ENCODE measurements at places on chromosomes 5 and 9.

DNA sequence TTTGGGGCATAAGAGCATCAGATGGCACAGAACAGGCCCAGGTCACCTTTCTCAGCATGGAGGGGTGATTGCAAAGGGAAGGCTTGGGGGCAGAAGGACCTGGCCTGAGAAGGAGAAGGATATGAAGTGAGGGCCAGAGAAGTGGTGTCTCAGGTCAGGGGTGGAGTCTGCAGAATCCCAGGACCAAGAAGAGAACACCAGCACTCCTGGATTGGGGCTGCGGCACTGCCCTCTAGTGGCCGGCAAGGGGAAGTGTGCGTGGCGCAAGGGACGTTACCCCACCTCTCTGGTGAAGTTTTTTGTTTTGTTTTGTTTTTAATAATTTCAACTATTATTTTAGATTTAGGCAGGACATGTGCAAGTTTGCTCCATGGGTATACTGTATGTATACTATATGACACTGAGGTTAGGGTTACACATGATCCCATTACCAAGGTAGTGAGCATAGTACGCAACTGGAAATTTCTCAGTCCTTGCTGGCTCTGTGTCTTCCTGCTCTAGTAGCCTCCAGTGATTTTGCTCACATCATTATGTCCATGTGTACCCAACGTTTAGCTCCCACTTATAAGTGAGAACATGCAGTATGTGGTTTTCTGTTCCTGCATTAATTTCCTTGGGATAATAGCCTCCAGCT is 1548.6 kb downstream of the EFNA5 start:
- no peak for DNase-seq

- no peak for DNase-seq
Measured at GRCh38 chr9:90842996-90843395, 41.4 kb downstream of the SYK start.

GRCh38 chr9:114583371-114584155 is 4.0 kb upstream of the ATP6V1G1 start:
- no peak for DNase-seq

DNA sequence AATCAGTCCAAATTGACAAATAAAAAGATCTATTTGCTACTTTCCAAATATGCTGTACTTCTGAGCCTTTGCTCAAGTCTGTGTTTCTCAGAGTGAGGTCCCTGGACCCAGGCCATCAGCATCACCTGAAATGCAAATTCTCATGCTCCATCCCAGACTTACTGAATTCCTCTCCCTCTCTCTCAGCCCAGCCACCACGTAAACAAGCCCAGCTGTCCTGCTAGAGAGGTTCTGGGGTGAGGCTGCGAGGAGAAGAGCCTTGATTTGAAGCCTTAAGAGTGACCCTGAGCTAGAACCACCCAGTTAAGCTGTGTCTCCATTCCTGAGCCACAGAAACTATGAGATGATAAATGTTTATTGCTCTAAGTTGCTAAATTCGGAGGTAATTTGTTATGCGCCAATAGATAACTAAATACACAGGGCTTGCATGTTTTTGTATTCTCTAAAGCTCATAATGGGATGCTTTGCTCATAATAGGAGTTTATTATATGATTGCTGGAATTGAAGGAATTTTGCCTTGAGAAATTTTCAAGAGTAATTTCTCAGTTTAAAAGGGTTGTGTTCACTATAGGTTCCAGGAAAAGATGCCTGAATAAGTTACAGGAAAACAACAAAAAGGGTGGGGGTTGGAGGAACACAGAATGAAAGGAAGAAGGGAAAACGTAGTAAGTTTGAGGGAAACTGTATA is 98.9 kb upstream of the SPATA31D4 start:
- no peak for DNase-seq

- DNase-seq, result peak; percentile 30
Measured at GRCh38 chr9:125747765-125748445, 732 bp downstream of the PBX3 start.

DNA sequence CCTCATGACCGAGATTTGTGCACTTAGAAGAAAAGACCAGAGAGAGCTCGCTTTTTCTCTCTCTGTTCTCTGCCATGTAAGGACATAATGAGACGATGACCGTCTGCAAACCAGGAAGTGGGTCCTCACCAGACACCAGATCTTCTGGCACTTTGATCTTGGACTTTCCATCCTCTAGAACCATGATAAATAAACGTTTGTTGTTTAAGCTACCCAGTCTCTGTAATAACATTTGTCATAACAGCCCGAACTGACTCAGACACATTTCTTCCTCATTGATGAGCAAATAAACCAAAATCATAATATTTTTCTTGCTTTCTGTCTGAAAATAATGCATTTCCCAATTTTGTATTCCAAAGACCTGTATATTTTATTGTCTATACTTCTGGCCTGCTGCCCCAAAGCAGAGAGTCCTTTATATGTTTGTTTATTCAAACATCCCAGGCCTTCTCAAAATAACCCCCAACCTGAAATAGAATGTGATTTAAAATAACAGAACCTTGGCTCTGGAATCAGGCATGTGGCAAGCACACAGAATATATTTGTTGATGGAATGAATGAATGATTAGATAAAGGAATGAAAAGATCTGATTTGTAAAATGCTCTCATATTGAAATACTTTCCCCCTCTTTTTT is 396.5 kb downstream of the ADGRV1 start:
- DNase-seq, result no peak

- no peak for DNase-seq
Measured at GRCh38 chr9:83642793-83643192, 19.9 kb downstream of the IDNK start.

DNA sequence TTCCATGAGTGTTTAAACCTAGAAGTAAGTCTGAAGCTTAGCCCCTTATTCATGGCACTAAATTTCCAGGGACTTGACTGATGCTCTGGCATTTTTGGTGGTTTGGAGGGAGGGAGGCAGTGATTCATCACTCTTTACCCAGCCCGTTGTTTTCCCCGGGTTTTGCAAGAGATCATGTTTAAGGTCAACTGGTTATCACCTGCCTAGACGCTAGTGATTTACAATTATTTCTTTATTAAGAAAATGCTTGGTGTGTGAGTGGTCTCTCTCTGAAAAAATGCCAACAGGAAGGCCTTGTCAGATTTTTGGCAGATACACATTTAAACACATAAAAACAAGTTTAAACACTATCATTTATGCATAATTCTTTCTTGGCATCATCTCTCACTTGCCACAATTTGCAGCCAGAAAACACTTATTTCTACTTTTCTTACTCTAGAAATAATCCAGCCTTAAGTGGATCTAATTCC is 737.9 kb upstream of the ZNF608 start:
- no peak for DNase-seq

GRCh38 chr5:34826347-34826746 is 12.6 kb upstream of the TTC23L start:
- no peak for DNase-seq

DNA sequence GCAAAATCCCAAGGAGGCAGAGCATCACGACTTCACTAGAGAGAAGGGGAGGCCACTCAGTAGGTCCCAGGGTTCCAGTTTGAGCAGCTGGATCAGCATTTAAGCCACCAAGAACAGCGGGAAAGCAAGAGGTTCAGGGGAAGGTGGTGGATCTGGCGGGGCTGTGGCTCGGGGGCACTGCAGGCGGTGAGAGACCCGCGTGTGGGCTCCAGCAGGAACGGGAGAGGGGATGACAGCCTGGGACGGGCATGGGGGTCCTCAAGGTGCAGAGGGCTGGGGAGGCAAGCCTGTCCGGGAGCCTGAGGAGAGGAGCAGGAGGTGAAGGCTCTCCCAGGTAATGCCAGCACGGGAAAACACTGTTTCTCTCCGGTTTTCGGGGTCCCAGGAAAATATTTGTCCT is 123.6 kb downstream of the IRX2 start:
- no peak for DNase-seq

DNA sequence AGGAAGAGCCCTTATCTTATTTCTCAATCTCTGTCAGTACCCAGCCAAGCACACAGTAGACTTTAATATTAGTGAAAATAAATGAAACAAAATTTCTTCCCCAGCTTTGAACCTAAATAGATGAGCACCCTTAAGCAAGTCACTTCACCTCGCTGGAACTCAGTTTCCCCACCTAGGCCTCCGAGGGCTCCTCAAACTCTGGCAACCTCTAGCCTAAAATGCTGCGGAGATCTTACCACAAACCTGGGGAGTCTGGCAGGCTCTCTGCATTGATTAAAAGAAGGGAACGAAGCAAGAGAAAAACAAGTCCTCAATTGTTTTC is 326 bp downstream of the RIGI start:
- no peak for DNase-seq

GRCh38 chr5:159965031-159965837 is 43.7 kb upstream of the TTC1 start:
- DNase-seq, result peak; percentile 8

GRCh38 chr9:134484479-134484878 is 157.1 kb upstream of the COL5A1 start:
- DNase-seq, result no peak

DNA sequence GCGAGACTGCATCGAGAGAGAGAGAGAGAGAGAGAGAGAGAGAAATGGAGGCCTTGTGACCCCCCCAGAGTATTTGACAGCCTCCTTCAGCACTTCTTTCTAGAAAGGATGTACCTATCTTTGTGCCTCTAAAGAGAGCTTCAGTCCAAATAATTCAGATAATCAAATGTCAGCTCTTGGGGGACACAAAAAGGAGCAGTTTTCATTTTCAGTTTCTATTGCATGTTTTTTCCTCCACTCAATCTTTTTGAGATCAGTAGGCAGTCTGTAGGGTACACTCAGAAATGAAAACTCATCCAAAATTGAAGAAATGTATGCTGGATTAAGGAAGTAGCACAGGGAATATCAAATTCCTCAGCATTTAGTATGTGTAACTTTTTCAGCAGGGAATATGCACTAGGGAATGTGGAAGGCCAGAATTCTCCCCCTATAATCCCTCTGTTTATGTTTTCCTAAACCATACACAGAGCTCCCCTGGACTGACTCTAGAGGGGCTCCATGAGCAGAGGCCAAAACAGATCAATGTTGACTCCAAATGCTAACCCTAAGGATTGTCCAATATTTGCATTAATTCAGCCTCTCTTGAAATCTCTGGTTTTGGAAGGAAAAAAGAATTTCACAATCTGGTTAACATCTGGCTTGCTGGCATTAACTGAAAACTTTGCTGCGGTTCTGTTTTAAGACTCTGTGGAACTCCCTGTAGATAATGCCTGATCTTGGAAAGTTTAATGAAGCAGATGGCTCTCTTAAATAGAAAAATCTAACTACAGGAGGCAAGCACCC is 250.1 kb downstream of the CEMIP2 start:
- DNase-seq, result no peak

DNA sequence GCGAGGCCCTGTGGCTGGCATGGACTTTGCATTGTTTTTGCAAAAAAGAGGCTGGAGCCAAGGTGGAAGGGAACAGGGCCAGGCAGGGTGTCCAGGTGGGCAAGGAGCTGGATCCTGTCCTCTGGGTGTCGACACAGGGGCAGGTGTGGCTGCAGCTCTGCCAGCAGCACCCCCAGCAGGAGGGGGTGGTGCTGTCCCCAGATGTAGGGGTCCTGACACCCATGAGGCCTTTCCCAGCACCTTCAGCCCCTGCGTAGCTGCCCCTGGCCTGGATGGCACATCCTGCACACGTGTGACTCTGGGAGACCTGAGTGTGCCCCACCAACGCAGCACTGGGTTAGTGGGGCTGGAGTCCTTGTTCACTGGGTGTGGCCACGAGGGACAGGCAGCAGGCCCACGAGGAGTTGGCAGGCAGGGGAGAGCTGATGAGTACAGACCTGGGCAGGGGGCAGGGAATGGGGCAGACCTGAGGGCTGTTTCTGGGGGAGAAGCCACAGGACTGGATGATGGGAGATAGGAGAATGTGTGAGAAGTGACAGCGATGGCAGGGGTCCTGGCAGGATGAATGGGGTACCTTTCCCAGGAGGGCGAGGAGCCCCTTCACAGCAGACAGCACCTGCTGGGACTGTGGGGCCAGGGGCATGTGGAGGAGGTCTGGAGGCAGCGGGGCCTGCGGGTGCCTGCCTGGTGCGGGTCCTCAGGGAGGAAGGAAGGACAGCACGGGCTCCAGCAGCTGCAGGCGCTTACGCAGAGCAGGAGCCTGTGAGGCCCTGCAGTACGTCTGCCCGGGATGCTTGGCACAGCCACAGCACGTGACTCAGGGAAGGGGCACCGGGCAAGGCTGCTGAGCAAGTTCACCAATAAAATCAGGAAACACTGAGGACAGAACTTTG is 3.6 kb upstream of the RASGEF1C start:
- DNase-seq, result no peak

- DNase-seq, result no peak
Measured at GRCh38 chr9:33690143-33690933, 105.0 kb upstream of the PRSS3 start.

GRCh38 chr5:154754460-154755360 is 467 bp upstream of the LARP1 start:
- peak; percentile 99 for DNase-seq

DNA sequence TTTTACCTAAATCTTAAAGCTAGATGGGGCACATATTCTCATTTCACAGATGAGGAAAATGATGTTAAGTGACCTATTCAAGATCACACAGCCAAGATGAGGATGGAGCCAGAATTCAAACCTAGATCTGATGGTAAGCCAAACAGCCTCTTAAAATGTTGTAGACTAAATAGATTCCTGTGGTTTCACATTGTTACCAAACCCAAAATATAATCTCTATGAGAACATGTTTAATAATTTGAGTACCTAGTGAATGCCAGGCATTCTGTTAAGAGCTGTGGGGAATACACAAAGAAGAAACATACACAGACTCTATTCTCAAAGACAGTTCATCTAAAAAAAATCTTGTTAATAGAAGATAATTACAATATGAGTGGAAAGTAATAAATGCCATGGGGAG is 25.2 kb downstream of the HOMER1 start:
- no peak for DNase-seq

GRCh38 chr9:37990404-37991015 is 78.5 kb downstream of the SHB start:
- DNase-seq, result no peak

DNA sequence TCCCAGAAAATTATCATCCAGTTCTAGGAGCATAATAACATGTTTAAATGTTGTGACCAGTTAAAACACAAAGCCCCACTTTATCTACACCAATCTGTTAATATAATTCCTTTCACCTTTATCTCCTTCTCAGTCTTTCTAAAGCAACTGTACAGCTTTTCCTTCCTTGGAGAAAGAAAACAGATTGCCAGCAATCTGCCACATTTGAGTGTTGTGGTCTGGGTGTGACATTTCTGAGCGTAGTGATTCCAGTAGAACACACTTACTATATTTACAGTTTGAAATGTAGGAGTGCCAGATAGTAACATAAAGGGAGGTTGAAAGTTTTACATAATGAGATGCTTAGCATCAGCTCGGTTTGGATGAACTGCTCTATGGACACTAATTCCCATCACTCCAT is 76.1 kb downstream of the KCNN2 start:
- no peak for DNase-seq
